Caki2 (cell line): ENCODE measurements at places on chromosomes 3 and 15. TPM values are rescaled to one million over a fixed set of nuclear protein-coding genes. Genes with fewer than 3 reads are reported as not detected.
A peak's percentile ranks its signal among the peaks of the same experiment; 100 is the strongest.

Gene EFCC1
- not detected in 2 replicates for total RNA-seq

Gene CILP
- not detected in 2 replicates for total RNA-seq

Gene CFAP20DC
- 8.3 and 17.8 TPM in 2 replicates for total RNA-seq

Gene RYR3
- 0.12 and 0.84 TPM in 2 replicates for total RNA-seq

Gene TWF2
- total RNA-seq: 206 and 242 TPM in 2 replicates

Gene SPATA12
- total RNA-seq: 0.43 and 1.0 TPM in 2 replicates

Gene ANKRD34C
- not detected in 2 replicates for total RNA-seq

Gene GXYLT2
- 0.20 and 2.1 TPM in 2 replicates for total RNA-seq

GRCh38 chr3:98483626-98484025 is 13.9 kb upstream of the OR5K2 start:
- no peak for DNase-seq

DNA sequence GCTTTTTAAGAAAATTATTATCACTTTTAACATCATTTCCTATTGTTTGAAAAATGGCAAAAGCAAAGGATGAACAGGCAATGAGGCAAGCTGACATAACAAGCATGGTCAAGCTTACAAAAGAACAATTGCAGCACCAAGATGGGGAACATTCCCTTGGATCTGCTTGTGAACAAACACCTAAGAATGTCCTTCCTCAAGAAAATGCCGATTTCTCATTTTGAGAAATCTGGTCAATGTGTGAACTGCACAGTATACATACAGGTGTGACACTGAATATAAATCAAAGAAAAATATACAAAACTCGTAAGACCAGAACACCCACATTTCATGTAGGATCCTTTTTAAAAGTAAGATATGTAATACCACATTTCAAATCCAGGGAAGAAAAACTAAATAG is 58.9 kb downstream of the LRRFIP2 start:
- DNase-seq: no peak

DNA sequence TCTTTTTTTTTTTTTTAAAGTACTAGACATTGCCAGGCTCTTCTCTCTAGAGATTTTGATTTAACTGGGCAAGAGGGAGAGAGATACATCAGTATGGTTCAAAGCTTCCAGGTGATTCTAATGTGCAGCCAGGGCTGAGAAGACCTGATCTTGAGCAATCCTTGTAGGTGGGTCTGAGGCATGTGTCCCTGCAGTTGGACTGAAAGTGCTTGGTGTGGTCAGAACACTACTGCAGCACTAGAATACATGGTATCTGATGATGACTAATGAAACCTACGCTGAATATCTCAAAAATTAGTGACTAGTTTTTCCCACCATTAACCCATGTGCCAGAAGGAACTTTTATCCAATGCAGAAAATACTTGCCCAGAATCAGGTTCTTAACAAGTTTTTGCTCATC is 34.4 kb upstream of the MYO5C start:
- no peak for DNase-seq

DNA sequence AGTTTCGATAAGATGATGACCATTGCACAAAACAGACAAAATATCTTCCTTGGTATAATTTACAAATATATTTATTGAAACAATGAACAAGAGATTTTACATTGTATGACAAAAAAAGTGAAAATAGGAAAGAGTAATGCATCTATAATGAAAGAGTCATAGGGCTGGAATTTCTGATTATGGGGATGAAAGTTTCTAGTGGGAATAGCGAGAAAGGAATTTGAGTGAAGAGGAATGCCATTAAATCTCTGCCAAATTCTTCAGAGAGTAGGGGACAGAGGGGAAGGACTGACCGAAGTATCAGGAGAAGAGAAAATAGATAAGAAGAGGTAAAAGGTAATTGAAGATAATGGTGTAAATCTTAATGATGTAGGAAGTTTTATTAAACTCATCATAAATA is 125.4 kb downstream of the VGLL3 start:
- DNase-seq: no peak

GRCh38 chr3:53240989-53241972 is 14.5 kb downstream of the TKT start:
- no peak for DNase-seq

DNA sequence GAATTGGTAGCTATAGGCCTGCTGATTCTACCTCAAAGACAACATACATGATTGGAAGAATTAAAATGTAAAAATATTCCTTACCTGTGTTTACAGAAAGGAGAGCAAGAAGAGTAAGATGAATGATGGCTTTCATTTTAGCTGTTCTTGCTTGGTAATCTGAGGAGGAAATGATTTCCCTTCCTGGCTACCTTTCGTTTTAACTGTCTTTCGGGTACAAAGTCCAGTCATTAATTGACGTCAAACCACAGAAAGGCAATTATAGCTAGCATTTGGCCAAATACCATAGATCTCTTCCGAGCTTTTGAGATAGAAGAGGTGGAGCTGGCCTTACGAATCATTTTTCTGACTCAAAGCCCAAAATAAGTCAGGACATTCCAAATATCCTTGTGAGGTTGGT is at the start of gene MUC13:
TSS of gene MUC13 (minus strand) at position 175 of the 400 bp plus-strand sequence. CDS start at position 136, 39 bp downstream.
- DNase-seq: peak; percentile 23

GRCh38 chr3:11562277-11562881 is 81.3 kb downstream of the VGLL4 start:
- DNase-seq: no peak

DNA sequence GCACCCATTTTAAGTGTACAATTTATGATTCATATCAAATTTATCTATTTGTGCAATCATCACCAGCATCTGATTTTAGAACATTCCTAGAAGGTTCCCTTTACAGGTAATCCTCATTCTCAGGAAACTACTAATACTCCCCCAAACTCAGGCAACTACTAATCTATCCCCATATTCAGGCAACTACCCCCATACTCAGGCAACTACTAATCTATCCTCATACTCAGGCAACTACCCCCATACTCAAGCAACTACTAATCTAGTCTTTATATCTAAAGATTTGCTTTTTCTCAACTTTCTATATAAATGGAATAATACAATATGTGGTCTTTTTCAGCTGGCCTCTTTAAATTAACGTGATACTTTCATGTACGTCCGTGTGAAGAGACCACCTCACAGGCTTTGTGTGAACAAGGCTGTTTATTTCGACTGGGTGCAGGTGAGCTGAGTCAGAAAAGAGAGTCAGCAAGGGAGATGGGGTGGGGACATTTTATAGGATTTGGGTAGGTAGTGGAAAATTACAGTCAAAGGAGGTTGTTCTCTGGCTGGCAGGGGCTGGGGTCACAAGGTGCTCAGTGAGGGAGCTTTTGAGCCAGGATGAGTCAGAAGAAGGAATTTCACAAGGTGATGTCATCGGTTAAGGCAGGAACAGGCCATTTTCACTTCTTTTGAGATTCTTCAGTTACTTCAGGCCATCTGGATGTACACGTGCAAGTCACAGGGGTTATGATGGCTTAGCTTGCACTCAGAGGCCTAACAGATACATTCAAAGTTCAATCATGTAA is 1444.5 kb upstream of the CADM2 start:
- peak; percentile 54 for DNase-seq

GRCh38 chr15:89112341-89112971 is 24.2 kb downstream of the ABHD2 start:
- DNase-seq: peak; percentile 52

DNA sequence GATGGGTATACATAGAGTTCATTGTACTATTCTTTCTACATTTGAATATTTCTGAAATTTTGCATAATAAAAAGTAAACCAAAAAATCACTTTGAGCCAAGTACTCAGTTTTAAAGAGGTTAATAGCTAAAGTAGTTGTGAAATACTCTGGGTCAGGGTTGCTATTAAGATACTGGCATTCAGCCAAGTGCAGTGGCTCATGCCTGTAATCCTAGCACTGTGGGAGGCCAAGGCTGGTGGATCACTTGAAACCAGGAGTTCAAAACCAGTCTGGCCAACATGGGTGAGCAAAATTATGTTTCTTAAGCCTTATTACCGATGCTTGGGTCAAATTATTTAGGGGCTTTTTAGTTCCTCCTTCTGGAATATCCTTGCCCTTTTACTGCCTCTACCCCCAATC is 122.0 kb upstream of the MELTF start:
- DNase-seq: no peak

DNA sequence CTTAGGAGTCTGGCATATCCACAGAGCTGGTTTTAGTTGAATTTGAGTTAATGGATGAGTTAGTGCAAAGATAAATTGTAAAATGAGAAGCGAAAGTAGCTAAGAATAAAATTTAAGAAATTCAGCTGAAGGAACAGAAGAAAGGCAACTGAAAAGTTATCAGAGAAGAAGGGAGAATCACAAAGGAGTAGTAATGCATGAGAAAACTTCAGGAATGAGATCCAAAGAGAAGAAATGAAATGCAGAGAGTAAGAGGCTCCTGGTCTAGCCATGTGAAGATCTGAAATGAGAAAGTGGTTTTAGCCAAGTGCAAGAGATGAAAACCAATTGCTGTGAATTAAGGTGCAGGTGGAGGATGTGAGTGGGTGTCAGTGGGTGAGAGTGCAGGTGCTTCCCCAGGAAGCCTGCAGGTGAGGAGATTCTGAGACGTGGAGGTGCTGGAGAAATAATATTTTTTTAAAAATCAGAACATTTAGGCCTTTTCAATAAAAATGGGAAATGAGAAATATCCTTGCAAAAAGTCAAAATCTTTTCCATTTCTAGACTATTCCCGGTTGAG is 18.5 kb downstream of the KBTBD8 start:
- no peak for DNase-seq

DNA sequence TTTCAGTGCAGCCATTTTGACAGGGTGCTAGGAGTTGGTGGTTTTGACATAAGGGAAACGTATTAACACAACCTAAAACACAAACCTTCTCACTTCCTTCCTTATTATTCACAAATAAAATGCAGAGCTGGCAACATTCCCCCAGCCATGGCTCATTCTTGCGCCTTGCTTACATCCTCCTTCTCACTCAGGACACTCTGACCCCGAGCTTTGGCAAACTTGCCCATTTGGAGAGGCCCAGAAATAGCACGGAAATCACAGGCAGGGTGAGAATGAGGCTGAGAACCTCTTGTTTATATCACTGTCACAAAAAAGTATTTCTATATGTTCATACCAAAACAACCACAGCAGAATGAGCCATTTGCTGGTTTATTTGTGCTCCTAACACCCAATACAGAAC is 244.3 kb downstream of the NTRK3 start:
- DNase-seq: no peak

- DNase-seq: no peak
Observed at GRCh38 chr3:119322021-119322834, 28.0 kb downstream of the ARHGAP31 start.

- peak; percentile 10 for DNase-seq
Observed at GRCh38 chr3:173584838-173585831, 187.6 kb downstream of the NLGN1 start.

- DNase-seq: no peak
Observed at GRCh38 chr3:60514085-60514649, 737.1 kb downstream of the FHIT start.

DNA sequence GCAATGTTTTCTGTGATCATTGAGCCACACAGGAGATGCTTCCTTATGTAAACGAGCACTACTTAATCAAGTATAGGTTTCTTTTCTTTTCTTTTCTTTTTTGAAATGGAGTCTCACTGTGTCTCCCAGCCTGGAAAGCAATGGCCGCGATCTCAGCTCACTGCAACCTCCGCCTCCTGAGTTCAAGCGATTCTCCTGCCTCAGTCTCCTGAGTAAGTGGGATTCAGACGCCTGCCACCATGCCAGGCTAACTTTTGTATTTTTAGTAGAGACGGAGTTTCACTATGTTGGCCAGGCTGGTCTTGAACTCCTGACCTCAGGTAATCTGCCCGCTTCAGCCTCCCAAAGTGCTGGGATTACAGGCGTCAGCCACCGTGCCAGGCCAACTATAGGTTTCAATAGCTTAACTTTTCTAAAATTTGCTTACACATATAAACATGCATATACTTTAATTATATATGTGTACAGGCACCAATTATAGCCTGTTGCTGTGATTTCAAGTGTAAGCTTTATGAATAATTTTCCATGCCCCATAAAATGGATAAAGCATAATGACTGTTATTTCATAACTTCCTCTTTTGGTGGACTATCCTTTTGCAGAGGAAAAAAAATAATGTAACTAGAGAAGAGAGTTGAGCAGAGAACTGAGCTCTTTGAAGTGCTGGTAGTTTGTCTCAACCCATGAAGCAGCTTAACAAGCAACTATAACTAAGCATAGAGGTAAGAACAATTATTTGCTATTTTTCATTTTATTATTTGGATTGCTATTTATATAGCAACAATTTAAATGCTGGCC is 24.8 kb upstream of the MBNL1 start:
- no peak for DNase-seq

GRCh38 chr15:62773369-62774165 is 269.0 kb upstream of the TPM1 start:
- no peak for DNase-seq

- DNase-seq: no peak
Observed at GRCh38 chr15:50605462-50605861, 59.0 kb upstream of the USP50 start.

- DNase-seq: no peak
Observed at GRCh38 chr15:90765966-90766365, 48.8 kb downstream of the BLM start.
